ENCODE measurements at places on chromosomes 12 and 14. TPM values are rescaled to one million over a fixed set of nuclear protein-coding genes. Genes with fewer than 3 reads are reported as not detected.

C1QL4 gene
- 4.3 TPM for total RNA-seq

RERGL gene
- not detected for total RNA-seq

ADCY4 gene
- total RNA-seq = not detected

BDKRB2 gene
- total RNA-seq = 3.2 TPM

GLIPR1L1 gene
- not detected for total RNA-seq

SYNDIG1L gene
- not detected for total RNA-seq
